ENCODE measurements at places on chromosomes 16 and 17.

DNA sequence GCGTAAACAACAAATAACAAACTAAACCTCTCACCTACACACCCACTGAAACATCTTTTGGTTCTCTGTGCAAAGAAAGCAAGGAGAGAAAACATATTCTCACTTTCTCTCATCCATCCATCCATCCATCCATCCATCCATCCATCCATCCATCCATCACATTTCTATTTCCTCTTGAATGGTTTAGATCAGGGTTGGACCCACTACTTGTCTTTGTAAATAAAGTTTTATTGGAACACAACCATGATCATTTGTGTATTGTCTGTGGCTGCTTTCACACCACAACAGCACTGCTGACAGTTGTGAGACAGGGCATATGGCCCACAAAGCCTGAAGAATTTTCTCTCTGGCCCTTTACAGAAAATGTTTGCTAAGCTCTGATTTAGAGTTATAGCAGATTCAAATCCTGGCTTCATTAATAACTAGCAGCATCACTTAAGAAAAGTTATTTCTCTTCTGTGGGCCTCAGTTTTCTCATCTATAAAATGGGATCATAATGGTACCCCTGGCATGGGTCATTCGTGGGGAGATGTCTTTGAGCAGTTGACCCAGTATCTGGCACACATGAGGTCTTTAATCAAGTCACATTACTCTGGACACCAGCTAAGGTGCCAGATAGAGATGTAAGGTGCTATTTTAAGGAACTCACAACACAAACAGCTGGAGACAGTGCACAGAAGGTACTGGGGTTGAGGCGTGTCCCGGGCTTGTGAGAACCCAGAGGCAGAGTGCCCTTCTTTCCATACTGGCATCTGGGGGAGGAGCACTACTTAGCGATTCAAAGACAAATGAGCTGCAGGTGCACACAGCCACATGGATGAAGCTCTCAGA, 146.3 kb downstream of the CMIP start:
- peak; percentile 17 for DNase-seq

GRCh38 chr17:7214300-7215135, 5.1 kb downstream of the DLG4 start:
- DNase-seq = peak; percentile 96

DNA sequence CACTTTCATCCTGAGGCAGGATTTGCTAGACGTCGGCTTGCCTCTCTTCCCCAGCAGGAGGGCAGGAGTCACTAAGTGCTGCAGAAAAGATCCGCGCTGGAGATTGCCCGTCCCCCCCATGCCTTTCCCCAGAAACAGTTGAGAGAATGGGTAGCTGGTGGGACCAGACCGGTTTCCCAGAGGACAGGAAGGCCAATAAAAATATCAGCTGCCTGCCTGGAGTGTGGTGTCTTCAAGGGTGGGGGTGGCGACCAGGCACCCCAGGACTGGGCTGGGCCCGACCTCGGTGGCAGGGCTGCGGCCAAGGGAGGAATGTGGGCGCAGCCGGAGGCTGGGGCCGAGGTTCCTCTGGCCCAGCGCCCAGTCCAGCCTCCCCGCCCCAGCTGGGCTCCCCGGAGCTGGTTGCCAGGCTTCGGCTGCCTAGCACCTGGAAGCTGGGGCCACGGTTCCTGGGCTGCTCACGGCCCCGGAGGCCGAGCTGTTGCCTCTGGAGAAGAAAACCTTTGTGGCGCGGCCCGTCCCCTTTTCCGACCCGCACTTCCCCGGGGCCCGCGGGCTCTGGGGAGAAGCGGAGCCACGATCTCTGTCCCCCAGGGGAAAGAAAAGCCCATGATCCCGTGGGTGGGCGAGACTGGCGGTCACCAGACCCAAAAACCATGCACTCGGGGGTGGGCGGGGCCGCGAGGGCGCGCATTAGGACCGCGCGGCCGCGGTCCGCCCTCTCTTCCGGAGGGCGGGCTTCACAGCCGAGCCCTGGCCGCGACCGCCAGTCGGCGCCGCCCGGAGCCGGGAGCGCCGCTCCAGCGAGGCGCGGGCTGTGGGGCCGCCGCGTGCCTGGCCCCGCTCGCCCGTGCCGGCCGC, at the start of gene TRAF4:
Gene TRAF4 (plus strand): TSS at position 769 of the 861 bp plus-strand sequence. CDS start 102 bp downstream, outside the sequence.
- peak; percentile 87 for DNase-seq

GRCh38 chr17:79650283-79650682, 39.4 kb upstream of the RBFOX3 start:
- no peak for DNase-seq

- DNase-seq = no peak
Observed at GRCh38 chr16:405548-406506, 4.1 kb downstream of the DECR2 start.

GRCh38 chr16:4882633-4883285, 35.5 kb downstream of the UBN1 start:
- no peak for DNase-seq

GRCh38 chr16:73298562-73298961, 250.6 kb upstream of the ZFHX3 start:
- peak; percentile 19 for DNase-seq

DNA sequence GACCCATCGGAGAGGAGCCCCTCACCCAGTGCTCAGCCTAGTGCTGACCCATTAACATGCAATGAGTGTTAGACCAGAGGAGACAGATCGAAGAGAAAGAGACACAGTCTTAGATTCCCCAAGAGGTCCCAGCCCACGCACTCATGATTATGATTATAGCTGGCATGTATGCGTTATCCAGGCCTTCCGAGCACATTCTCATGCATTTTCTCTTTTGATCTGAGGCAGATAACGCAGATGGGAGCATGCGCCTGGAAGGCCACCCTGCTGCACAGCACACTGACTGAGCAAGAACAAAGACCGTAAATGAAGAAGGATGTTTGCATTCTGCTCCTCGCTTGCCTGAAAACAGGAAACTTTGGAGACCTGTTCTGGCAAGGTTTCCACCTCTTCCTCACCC, 232.7 kb downstream of the SOX9 start:
- no peak for DNase-seq

DNA sequence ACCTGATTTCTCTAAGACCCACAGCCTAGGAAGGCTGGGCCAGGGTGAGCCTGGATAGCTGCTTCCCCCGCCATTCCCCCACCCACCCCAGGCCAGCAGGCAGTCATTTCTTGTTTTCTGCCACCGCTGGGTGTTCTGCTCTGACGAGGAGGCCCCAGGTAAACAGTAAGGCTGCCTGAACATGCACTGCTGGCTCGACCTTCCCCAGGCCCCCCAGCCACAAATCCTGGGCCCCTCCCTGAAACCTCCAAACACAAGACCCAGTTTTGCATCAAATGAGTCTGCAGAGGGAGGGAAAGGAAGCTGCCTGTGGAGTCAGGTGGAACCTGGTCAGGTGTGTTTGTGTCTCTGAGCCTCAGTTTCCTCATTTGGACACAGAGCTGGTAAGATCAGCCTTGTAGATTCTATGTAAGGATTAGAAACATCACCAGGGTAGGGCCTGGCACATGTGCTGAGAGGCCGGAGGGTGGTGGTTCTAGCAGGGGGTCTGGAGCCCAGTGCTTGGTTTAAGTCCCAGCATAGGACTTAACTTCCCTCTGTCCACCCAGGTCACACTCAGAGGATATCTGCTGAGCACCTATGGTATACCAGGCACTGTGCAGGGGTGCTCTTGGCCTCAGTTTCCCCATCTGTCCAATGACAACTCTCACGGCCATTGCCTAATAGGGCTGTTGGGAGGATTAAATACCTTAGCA, 18.9 kb upstream of the PRM1 start:
- DNase-seq = no peak

- DNase-seq = no peak
Observed at GRCh38 chr16:50657241-50657640, 23.9 kb downstream of the SNX20 start.

DNA sequence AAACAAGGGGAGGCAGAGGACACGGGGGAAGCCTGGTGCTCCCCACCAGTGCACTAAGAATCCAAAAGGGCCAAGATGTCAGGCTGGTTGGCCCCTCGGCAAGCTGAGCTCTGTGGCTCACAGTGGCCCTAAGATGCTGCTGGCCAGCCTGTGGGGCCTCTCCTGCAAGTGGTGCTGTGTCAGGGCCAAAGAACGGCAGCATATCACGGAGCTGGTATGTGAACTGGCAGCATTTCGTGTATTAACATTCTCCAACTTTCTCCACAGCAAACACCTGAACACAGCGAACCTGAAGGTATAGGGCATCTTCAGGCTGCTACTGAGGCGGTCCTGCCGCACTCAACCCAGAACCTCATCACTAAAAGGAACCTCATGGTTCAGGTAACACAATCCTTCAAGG, 34.8 kb downstream of the VAC14 start:
- no peak for DNase-seq

GRCh38 chr16:86520317-86521210, 10.2 kb downstream of the FOXF1 start:
- no peak for DNase-seq

GRCh38 chr17:60293580-60294335, 98.2 kb downstream of the USP32 start:
- DNase-seq = no peak

- DNase-seq = peak; percentile 75
Observed at GRCh38 chr17:66255112-66255511, 25.9 kb upstream of the APOH start.

- no peak for DNase-seq
Observed at GRCh38 chr16:69346683-69347082, 4.9 kb downstream of the TMED6 start.

GRCh38 chr16:57388359-57389086, 16.0 kb upstream of the CCL17 start:
- DNase-seq = no peak

- DNase-seq = no peak
Observed at GRCh38 chr17:27349540-27350021, 55.7 kb downstream of the WSB1 start.

DNA sequence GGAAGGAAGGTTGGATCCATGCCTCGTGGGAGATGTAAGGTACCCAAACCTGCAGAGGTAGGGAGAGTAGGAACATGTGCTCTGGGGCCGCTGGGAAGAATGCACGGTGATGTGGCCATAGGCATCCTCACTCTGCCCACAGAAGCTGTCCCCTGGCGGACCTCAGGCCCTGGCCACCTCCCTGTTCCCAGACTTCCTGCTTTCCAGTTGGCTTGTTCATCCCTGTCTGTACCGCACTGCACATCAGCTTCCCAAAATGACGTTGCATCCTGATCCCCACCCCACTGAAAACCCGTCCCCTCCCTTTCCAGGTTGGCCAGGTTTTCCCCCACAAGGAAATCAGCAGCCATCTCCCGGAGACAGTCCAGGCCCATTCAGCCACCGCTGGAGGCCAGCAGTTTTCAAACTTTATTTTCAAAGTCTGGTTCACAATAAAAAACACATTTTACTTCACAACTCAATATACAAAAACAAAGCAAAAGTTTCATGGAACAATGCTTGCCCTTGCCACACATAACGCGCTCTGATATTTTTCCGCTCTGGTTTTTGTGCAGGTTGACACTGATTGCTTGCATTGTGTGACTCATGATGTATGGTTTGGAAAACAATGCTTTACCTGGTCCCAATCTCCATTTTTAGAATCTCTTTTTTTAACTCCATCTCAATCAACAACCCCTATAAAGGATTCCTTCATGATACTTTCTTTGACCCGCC, 143.0 kb downstream of the GAS7 start:
- DNase-seq = no peak

DNA sequence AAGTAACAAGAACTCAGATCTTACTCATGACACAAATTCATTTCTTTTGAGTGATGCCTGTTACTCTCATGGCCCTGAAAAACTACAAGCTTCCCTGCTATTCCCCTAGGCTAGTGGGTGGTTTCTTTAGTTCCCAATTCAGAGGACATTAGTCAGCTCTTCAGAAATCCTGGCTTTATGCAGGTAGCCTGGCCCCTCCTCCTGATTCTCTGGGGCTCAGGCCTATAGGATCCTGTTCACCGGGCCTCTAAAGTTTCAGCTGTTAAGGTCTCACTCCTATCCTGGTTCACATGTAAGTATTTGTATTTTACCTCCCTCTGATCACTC, 87.3 kb upstream of the IRX5 start:
- DNase-seq = peak; percentile 44

DNA sequence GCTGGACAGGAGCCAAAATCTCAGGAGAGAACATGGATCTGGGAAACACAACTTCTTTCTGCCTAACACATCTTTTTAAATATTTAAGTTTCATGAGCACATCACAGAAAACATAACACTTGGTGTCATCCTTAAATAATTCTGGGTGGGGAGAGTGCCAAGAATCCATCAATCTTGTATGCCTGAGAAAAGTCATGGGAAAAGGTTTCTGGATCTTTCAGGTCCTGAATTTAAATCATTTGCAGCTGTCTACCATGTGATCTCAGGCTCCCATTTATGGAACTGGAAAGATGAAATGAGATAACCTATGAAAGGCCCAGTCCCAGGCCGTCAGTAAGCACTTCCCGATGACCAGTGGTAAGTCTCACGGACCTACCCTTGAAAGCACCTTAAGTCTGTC, 15.1 kb downstream of the CDH11 start:
- no peak for DNase-seq

- no peak for DNase-seq
Observed at GRCh38 chr17:78818932-78819331, 21.7 kb downstream of the USP36 start.

DNA sequence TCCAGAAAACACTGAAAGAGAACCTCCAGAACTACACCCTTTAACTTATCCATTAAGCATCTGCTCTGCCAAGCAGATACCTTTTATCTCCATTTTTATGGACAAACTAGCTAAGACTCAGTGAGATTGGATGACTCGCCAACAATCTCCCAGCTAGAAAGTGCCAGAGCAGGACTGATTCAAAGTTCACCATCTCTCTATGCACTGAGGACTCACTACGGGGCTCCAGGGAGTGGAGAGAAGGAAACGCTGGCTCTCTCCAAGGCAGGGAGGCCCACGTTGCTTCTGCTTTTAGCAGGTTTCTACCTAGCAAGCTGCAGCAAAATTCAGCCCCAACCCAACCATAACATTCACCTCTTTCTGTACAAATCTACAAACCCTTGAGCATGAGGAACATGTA, 52.8 kb upstream of the ARHGAP44 start:
- no peak for DNase-seq

DNA sequence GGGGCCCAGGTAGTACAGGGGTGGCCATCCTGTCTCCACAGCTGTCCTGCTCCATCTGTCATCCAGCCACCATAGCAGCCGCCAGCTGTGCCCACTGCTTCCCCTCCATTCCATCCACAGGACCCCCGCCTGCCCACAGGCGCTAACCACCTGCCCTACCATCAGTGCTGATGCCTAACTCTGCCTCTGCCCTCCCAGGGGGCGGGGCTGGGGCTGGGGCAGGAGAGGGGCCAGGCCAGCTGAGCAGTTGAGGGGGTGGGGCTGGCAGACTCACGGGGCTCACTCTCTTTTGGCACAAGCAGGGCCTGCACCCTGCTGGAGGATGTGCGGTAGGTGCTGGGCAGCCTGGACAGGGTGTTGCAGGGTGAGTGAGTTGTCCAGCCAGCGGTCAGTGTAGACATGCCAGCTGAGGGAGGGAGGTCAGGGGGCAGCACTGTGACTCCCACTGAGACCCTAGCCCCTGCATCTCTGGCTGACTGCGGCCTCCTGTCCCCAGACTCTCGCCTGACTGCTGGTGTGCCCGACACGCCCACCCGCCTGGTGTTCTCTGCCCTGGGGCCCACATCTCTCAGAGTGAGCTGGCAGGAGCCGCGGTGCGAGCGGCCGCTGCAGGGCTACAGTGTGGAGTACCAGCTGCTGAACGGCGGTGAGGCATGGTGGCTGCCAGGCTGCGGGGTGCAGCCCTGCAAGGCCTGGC, 9.6 kb downstream of the GALK1 start:
- DNase-seq = no peak

All from MM.1S (cell line).